ENCODE measurements at places on chromosomes 16 and 17. TPM values are rescaled to one million over a fixed set of nuclear protein-coding genes. Genes with fewer than 3 reads are reported as not detected.

Gene EIF4A3
- 54.4 TPM for total RNA-seq

DNA sequence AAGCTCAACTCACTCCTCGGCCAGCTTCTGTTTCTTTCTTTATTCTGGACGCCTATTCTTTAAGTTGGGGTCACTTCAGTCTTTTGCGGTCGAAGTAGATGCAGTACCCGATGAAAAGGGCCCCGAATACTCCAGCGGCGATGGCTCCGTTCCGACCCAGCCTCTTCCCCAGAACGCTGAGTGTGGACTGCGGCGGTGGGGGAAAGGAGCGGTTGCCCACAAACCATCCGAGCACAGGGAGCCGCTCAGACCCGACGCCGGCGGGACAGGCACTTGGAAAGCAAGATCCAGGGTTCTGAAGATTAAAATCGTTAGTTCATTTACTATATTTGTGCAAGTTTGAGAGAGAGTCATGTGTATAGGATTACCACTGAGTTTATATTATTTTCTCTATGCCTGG, 22.5 kb downstream of the SLFN12L start:
- no peak for DNase-seq

DNA sequence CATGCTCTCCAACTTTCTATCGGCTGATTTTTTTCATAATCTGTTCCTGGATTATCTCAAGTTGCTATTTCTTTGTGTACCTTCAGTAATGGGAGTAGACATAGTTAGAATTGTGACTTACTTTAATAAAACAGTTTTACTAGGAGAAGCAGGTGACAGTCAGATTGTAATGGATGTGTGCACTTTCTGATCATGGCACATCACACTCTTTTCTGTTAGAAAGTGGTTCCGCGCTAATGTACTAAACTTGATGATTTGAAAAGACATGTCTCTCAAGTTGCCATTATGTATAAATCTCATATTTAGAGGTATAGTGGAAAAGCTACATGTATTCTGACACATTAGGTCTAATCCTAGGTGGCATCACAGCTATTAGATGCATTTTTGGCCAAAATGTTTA, 121.3 kb upstream of the CDH8 start:
- no peak for DNase-seq

Gene EFNB3
- 0.21 TPM for total RNA-seq

- no peak for DNase-seq
These were observed 42.5 kb downstream of the PLCG2 start for GRCh38 chr16:81821436-81822128.

DNA sequence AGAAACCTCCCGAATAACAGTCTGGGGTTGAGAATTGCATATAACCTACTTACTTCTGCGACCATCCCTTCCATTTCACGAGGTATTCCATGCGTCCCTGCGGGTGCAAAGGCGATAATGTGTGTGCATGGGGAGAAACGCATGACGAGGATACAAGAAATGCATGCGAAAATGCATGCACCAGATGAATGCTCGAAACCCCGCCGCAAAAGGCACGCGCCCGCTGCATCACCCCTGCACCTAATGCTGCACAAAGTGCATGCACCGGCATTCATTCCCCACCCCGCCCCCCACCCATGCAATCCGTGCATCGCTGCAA, 474 bp downstream of the CBX8 start:
- DNase-seq = no peak

Gene CEP20
- 25.7 TPM for total RNA-seq

Gene NPIPA3
- not detected for total RNA-seq

GRCh38 chr17:5399767-5400166, 19.7 kb downstream of the NUP88 start:
- no peak for DNase-seq

DNA sequence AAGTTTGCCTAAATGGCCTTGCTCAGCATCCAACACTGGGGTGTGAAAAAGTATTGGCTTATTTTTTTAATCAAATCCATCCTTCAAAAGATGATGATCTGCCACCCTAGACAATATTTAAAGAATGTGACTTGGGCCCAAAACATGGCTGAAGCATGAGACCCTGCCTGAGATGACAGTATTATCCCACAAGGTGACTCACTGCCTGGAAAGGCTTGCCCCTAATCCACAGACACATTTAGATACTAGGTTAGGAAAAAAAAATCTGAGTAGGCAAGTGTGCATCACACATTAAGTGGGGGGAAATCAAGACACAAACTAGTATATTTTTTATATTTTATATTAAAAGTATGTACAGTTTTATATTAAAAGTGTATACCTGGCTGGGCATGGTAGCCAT, 38.4 kb downstream of the TOM1L2 start:
- DNase-seq = no peak

Gene SYNRG
- 29.5 TPM for total RNA-seq

Gene IRX3
- total RNA-seq = 1.5 TPM

GRCh38 chr17:75504347-75505151, 10.8 kb downstream of the CASKIN2 start:
- no peak for DNase-seq

All from tibial nerve (tissue), 4 donors.